ENCODE measurements at places on chromosomes 6 and 20. TPM values are rescaled to one million over a fixed set of nuclear protein-coding genes. Genes with fewer than 3 reads are reported as not detected.

GRCh38 chr6:119661628-119662027, 312.1 kb upstream of the MAN1A1 start:
- no peak overlapping the region for H3K27ac ChIP-seq
- H3K4me1 ChIP-seq, result no peaks in the 10 kb centered on the region
- H3K27me3 ChIP-seq, result no peaks in the 10 kb centered on the region
- no peaks in the 10 kb centered on the region for H3K36me3 ChIP-seq

DNA sequence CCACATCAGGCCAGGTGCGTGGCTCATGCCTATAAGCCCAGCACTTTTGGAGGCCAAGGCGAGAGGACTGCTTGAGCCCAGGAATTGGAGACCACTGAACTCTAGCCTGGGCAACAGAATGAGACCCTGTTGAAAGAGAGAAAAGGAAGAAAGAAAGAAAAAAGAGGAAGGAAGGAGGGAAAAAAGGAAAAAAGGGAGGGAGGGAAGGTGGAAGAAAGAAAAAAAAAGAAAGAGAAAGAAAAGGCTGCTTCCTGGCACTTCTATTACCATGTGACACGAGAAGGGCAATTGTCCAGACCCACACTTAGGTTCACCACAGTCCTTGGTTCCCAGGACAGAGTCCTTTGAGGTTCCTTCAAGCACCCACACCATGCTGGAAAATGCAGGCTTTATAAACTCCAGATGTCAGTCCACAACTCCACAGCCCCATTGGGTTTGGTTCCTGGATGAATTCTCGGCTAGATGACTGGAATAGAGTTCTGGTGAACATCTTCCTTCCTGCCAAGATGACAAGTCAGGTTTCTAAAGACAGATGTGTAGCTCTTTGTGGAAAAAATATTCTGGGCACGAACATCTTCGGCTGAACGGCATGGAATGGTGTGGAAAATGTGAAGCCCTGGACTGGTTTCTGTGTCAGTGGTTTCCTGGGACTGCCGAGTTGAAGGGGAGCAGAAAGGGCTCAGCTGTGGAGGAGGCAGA, 32.5 kb downstream of the NT5E start:
- H3K4me3 ChIP-seq, result no peak overlapping the region
- H3K36me3 ChIP-seq, result peaks cover 3% of the 10 kb centered on the region
- H3K27me3 ChIP-seq, result no peaks in the 10 kb centered on the region
- H3K27ac ChIP-seq, result peak overlapping the region; percentile 50
- no peak for DNase-seq

- no peak for DNase-seq
- H3K4me3 ChIP-seq, result peak overlapping the region; percentile 34
- peaks cover 76% of the 10 kb centered on the region for H3K4me1 ChIP-seq
- H3K36me3 ChIP-seq, result peaks cover 45% of the 10 kb centered on the region
- no peaks in the 10 kb centered on the region for H3K27me3 ChIP-seq
These were observed 79.1 kb downstream of the UTRN start for GRCh38 chr6:144364208-144364720.

GRCh38 chr6:5435449-5435848, 174.1 kb downstream of the FARS2 start:
- H3K27me3 ChIP-seq, result no peaks in the 10 kb centered on the region
- no peak overlapping the region for H3K27ac ChIP-seq
- no peak for DNase-seq
- no peak overlapping the region for H3K4me3 ChIP-seq

DNA sequence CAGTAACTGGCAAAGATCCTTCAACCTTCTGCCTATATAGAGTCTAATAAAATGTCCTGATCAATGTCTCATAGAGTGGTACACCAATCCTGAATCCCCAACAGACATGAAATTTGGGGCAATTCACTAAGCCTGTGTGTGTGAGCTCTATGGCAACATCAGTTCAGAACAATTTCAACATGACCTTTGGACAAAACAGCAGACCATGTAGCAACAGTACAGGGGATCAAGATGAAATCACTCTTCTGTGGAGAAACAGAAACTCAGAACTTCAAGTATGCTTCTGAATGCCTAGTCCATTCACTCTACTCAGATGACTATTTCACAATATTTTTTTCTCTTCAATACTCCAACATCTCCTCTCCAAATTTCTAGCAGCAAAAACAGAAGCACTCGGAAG, 49.1 kb upstream of the OPRM1 start:
- no peak overlapping the region for H3K27ac ChIP-seq
- no peak overlapping the region for H3K4me3 ChIP-seq
- DNase-seq, result no peak
- no peaks in the 10 kb centered on the region for H3K36me3 ChIP-seq
- no peaks in the 10 kb centered on the region for H3K4me1 ChIP-seq

DNA sequence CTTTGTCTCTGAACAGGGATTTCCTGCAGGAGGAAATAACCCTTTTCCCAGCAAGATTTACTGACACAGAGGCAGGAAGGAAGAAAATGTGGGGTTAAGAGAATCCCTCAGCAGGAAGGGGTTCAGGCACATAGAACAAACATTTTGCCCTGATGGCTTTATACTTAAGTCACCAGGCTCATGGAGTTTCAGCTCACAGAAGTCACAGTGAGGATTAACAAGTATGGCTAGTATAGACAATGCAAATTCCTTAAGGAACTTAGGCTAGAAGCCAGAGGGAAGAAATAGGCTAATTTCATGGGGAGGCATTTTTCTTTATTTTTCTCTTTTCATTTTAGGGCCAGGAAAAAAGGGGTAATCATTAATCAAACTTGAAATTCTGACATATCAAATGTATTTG, 50.2 kb downstream of the MCHR2 start:
- H3K36me3 ChIP-seq, result no peaks in the 10 kb centered on the region
- no peak overlapping the region for H3K27ac ChIP-seq
- H3K27me3 ChIP-seq, result peaks cover 54% of the 10 kb centered on the region

DNA sequence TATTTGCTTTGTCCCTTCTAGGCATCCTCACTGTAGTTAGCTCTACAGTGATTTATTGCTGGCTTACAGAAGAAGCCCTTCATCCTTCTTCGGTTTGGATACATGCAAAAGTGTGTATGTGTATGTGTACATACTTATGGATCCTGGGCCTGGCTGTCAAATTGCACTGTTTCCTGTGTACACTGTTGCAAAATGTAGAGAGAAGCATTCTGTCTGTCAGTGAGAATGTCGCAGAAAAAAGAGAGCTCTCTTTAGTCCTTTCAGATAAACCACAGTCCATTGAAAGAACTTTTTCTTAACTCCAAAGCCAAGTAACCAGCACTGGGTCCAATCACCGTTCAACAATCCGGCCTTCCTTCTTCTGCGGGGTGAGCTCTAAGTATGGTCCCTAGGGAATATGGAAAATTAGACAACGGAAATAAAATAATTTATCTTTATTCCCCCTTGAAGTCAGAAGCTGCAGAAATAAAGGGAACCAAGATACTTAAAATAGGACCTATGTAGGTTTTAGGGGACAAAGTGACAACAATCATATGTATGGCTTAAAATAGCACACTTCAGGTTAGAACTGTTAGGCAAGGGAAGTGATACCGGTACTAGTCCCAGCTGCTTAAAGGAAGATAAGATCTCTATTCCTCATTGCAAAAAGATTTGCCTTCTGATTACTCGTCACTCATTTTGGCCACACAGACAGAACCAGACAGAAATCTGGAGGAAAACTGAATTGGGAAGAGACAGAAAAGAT, 107.0 kb downstream of the CD83 start:
- H3K4me1 ChIP-seq, result peaks cover 9% of the 10 kb centered on the region
- peaks cover 2% of the 10 kb centered on the region for H3K27me3 ChIP-seq
- no peak for DNase-seq

GRCh38 chr20:16363506-16364319, 209.5 kb downstream of the KIF16B start:
- DNase-seq, result no peak
- H3K27me3 ChIP-seq, result no peaks in the 10 kb centered on the region
- H3K36me3 ChIP-seq, result peaks cover 42% of the 10 kb centered on the region
- H3K4me3 ChIP-seq, result no peak overlapping the region

- no peaks in the 10 kb centered on the region for H3K36me3 ChIP-seq
- no peaks in the 10 kb centered on the region for H3K4me1 ChIP-seq
- H3K27me3 ChIP-seq, result no peaks in the 10 kb centered on the region
- no peak overlapping the region for H3K4me3 ChIP-seq
- DNase-seq, result no peak
These were observed 23.9 kb upstream of the APMAP start for GRCh38 chr20:25016471-25016870.

GRCh38 chr6:159679091-159680077, 13.7 kb downstream of the SOD2 start:
- H3K4me1 ChIP-seq, result no peaks in the 10 kb centered on the region
- H3K4me3 ChIP-seq, result no peak overlapping the region
- H3K36me3 ChIP-seq, result peaks cover 74% of the 10 kb centered on the region

- H3K4me1 ChIP-seq, result peaks cover 21% of the 10 kb centered on the region
- DNase-seq, result no peak
- H3K4me3 ChIP-seq, result no peak overlapping the region
- peaks cover 63% of the 10 kb centered on the region for H3K36me3 ChIP-seq
- no peaks in the 10 kb centered on the region for H3K27me3 ChIP-seq
These were observed 108.4 kb downstream of the JAG1 start for GRCh38 chr20:10565191-10565921.

DNA sequence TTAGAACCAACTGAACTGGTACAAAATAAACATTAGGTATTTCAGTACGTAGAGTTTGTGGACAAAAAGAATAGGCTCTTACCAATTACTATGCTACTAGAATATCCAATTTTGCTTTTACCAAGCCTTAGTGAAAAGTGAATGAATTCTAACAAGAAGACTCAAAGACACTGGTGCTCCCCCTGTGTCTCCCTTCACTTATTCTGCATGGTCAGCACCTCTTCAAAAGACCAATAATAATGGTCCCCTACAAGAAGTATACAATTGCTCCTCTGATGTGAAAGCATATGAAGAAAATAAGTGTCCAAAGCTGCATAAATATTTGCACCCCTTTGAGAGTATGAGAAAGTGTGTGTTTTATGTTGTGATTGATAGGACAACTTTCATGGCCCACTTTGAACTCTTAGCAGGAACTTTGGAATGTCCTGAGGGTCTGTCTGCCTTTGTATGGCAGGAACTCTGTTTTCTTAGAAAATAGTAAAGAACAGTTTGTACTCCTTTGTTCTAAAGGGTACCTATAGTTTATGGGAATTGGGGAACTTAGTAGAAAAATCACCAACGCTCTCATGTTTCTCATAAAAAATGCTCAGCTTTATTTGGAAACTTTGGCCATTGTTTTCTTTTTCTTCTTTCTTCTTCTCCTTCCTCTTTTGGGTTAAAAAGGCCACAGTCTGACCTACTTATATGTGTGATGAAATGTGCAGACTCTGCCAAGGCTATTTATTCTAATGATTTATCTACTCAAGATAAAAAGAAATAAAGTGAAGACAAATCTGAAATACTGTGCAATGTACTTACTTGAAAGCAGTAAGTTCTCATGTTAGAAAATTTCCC, 352.4 kb downstream of the LAMA2 start:
- H3K36me3 ChIP-seq, result no peaks in the 10 kb centered on the region
- H3K4me3 ChIP-seq, result no peak overlapping the region
- DNase-seq, result no peak
- no peak overlapping the region for H3K27ac ChIP-seq
- H3K4me1 ChIP-seq, result no peaks in the 10 kb centered on the region
- H3K27me3 ChIP-seq, result peaks cover 10% of the 10 kb centered on the region

- H3K4me3 ChIP-seq, result no peak overlapping the region
- no peak for DNase-seq
- peaks cover 17% of the 10 kb centered on the region for H3K4me1 ChIP-seq
- no peaks in the 10 kb centered on the region for H3K27me3 ChIP-seq
These were observed 29.1 kb upstream of the SGK1 start for GRCh38 chr6:134346932-134347545.

- peaks cover under 1% of the 10 kb centered on the region for H3K27me3 ChIP-seq
- H3K4me3 ChIP-seq, result no peak overlapping the region
- peaks cover 27% of the 10 kb centered on the region for H3K4me1 ChIP-seq
- no peak overlapping the region for H3K27ac ChIP-seq
- DNase-seq, result no peak
These were observed 41.3 kb upstream of the BTN3A2 start for GRCh38 chr6:26323525-26324294.

GRCh38 chr20:24615353-24615752, 145.9 kb downstream of the SYNDIG1 start:
- DNase-seq, result no peak
- H3K27me3 ChIP-seq, result peaks cover 4% of the 10 kb centered on the region
- H3K27ac ChIP-seq, result no peak overlapping the region
- H3K4me3 ChIP-seq, result no peak overlapping the region
- H3K4me1 ChIP-seq, result no peaks in the 10 kb centered on the region

- DNase-seq, result no peak
- H3K36me3 ChIP-seq, result peaks cover 25% of the 10 kb centered on the region
- H3K4me3 ChIP-seq, result no peak overlapping the region
- H3K27me3 ChIP-seq, result no peaks in the 10 kb centered on the region
- no peak overlapping the region for H3K27ac ChIP-seq
These were observed 20.6 kb downstream of the EPM2A start for GRCh38 chr6:145714731-145715130.

- no peak for DNase-seq
- no peaks in the 10 kb centered on the region for H3K4me1 ChIP-seq
- no peak overlapping the region for H3K27ac ChIP-seq
- H3K36me3 ChIP-seq, result no peaks in the 10 kb centered on the region
These were observed 41.4 kb downstream of the HLA-F start for GRCh38 chr6:29764422-29765196.

- H3K4me1 ChIP-seq, result peaks cover 29% of the 10 kb centered on the region
- no peak overlapping the region for H3K27ac ChIP-seq
- H3K36me3 ChIP-seq, result peaks cover 4% of the 10 kb centered on the region
These were observed 2.5 kb downstream of the SMIM13 start for GRCh38 chr6:11096109-11096508.

GRCh38 chr6:35474131-35474941, 6.1 kb downstream of the RPL10A start:
- H3K36me3 ChIP-seq, result peaks cover 43% of the 10 kb centered on the region
- H3K27ac ChIP-seq, result peak overlapping the region; percentile 28
- no peaks in the 10 kb centered on the region for H3K27me3 ChIP-seq
- H3K4me1 ChIP-seq, result peaks cover 26% of the 10 kb centered on the region
- no peak overlapping the region for H3K4me3 ChIP-seq
- no peak for DNase-seq

- no peak overlapping the region for H3K4me3 ChIP-seq
- H3K36me3 ChIP-seq, result peaks cover 8% of the 10 kb centered on the region
- H3K27me3 ChIP-seq, result peaks cover 58% of the 10 kb centered on the region
- H3K27ac ChIP-seq, result no peak overlapping the region
- no peaks in the 10 kb centered on the region for H3K4me1 ChIP-seq
These were observed 24.6 kb upstream of the FOXF2 start for GRCh38 chr6:1364791-1365190.

GRCh38 chr20:50510706-50511542, 741 bp downstream of the PTPN1 start:
- no peaks in the 10 kb centered on the region for H3K36me3 ChIP-seq
- H3K4me3 ChIP-seq, result peak overlapping the region; percentile 99
- H3K4me1 ChIP-seq, result peaks cover 54% of the 10 kb centered on the region
- no peak for DNase-seq

GRCh38 chr20:5078399-5078958, 41.3 kb downstream of the PCNA start:
- peak; percentile 72 for DNase-seq
- H3K4me1 ChIP-seq, result peaks cover 47% of the 10 kb centered on the region
- H3K27me3 ChIP-seq, result no peaks in the 10 kb centered on the region
- no peaks in the 10 kb centered on the region for H3K36me3 ChIP-seq

GRCh38 chr6:53513519-53513966, 31.4 kb downstream of the GCLC start:
- H3K4me3 ChIP-seq, result no peak overlapping the region
- H3K36me3 ChIP-seq, result peaks cover 70% of the 10 kb centered on the region
- H3K4me1 ChIP-seq, result peaks cover 2% of the 10 kb centered on the region
- DNase-seq, result no peak
- H3K27ac ChIP-seq, result no peak overlapping the region

The SAYSD1 gene
- polyA plus RNA-seq, result 17.5 TPM

The STX11 gene
- polyA plus RNA-seq, result 1.7 TPM

The SMOC2 gene
- not detected for polyA plus RNA-seq

The SLC17A3 gene
- not detected for polyA plus RNA-seq

The TRAPPC3L gene
- not detected for polyA plus RNA-seq

The OLIG3 gene
- polyA plus RNA-seq, result not detected

The SLC22A1 gene
- polyA plus RNA-seq, result not detected

The DDAH2 gene
- 10.3 TPM for polyA plus RNA-seq

The ATP6V1G2 gene
- polyA plus RNA-seq, result 0.56 TPM

The KIAA1755 gene
- not detected for polyA plus RNA-seq

The MOG gene
- not detected for polyA plus RNA-seq

All from naive thymus-derived CD8-positive, alpha-beta T cell (primary cell).